ENCODE measurements at places on chromosomes 5 and 9.

- no peak for DNase-seq
Measured at GRCh38 chr9:129145316-129145715, 32.7 kb downstream of the IER5L start.

- DNase-seq: no peak
Measured at GRCh38 chr9:106218854-106219253, 524.5 kb downstream of the TMEM38B start.

DNA sequence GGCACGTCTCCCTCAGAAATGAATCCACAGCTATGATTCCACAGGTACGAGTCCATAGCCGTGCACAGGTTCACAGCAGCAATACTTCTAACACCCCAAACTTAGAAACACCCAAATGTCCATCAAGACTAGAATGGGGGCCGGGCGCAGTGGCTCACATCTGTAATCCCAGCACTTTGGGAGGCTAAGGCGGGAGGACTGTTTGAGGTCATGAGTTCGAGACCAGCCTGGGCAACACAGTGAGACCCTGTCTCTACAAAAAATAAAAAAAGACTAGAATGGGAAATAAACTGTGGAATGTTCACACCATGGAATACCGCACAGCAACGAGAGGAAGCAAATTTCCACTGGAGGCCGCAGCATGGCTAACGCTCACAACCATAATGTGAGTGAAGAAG lies 4.3 kb upstream of the DOLPP1 start:
- no peak for DNase-seq

- no peak for DNase-seq
Measured at GRCh38 chr5:172680921-172681320, 39.9 kb downstream of the NEURL1B start.

GRCh38 chr9:38344566-38345324 lies 47.8 kb upstream of the ALDH1B1 start:
- no peak for DNase-seq

GRCh38 chr5:39371367-39371635 lies 7.0 kb upstream of the C9 start:
- DNase-seq: no peak

- no peak for DNase-seq
Measured at GRCh38 chr5:113806904-113807303, 293.4 kb downstream of the YTHDC2 start.

GRCh38 chr5:59174248-59174844 lies 591.5 kb downstream of the RAB3C start:
- no peak for DNase-seq

DNA sequence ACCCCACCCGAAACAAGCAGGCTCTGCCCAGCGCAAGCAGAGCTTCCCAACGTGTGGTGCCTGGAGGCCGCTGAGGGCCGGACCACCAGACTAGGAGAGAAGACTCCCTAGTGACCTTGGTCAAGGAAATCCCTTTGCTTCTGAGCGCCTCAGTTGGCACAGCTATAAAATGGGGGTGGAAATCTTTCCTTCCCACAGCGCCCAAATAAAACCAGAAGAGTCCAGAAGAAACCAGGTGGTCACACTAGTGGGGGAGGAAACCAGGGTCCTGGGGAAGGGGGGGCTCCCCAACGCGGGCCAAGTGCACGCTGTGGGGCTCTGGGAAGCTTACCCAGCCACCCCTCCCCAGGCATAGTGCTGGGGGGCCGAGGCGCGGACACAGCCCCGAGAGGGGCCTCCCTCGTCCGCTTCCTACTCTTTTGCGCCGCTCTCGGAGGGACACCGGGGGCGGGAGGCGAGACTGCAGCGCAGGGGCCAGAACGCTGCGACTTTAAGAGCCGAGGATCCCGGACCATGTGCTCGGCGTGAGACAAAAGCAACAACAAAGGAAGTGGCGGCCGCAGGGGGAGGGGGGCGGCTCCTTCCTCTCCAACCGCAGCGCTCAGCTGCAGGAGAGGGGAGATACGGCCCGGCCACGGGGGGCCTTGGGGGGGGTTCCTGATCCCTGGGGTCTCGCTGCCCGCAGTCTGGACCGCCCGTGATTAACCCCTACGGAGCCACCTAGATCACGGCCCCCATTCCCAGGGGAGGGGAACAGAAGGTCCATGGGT lies 885 bp downstream of the RNF44 start:
- peak; percentile 71 for DNase-seq

DNA sequence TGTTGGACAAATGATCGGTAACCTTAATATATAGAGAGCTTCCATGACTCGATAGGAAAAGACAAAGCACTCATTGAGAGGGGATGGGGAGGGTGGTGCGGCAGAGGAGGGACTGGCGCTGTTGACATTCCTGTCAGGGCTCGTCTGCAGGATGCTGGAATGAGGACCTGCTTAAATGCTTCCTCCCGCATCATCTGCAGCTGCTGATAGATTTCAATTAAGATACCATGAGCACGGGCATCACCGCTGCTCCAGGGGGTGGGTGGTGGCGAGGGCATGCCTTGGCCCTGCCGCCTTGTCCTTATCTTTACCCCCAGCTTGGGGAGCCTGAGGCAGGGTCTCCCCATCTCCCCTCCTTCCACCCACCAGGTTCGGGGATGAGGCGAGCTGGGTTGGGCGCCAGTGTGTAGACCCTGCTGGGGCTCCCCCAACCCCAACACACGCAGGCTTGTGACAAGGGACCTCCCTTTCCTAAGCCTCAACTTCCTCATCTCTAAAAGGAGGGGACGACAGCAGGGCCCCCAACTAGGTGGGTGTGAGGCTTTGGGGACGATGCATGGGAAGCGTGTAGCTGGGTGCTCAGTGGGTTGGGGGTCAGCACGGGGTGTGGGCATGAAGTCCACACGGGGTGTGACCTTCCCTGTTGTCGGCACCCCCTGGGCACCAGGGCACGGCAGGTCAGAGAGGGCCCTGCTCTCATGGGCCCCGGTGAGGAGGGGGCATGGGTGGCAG lies 11.7 kb upstream of the QRFP start:
- no peak for DNase-seq

DNA sequence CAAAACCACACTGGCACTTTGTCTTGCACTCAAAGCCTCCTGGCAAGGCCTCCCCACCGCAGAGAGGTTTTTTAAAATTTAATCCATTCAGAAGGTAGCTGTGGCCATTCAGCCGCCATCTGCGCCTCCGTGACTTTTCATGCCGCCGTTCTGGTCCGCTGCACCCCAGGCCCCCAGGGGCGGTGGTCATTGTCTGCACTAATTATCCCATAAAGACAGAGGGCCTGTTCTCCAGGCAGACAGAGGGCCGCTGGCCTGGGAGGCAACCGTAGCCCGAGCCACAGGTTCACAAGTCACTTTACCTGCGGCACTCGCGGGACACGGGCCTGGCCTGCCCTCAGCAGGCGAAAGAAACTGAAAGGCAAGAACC lies 49.4 kb downstream of the EXD3 start:
- no peak for DNase-seq

DNA sequence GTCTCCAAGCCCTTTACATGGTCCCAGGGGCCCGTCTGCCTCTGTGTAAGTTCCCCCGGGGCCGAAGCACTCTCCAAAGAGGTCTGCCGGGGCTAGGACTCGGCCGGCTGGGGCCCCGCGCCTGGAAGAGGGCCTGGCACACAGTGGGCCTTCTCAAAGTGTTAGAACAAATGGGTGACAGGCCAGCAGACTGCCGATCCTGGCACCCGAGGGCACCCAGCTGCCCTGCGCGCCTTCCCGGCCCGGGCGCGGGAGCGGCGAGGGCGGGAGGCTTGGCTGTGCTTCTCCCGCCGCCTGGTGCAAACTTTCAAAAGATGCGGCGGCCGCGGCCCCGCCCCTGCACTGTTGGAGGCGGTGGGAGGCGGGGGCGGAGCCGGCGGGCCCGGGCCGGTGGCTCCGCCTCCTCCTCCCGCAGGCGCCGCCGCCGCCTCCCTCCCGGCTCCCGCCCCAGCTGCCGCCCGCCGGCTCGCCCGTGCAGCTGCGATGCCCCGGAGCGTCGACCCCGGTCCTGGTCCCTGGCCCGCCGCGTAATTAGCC lies at the start of gene NEURL1B:
Gene NEURL1B (plus strand): TSS at position 442 of the 537 bp plus-strand sequence. CDS start 144 bp downstream, outside the sequence.
- DNase-seq: peak; percentile 19

DNA sequence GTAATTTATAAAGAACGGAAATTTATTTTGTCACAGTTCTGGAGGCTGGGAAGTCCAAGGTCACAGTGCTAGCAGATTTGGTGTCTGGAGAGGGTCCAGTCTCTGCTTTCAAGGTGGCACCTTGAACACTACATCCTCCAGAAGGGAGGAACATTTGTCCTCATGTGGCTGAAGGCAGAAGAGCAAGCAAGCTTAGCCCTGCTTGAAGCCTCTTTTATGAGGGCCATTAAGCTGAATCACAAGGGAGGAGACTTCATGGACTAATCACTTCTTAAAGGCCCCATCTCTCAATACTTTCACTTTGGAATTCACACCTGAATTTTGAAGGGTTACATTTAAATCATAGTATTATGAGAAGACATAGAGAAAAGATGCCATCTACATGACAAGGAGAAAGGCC lies 215.4 kb upstream of the NFIL3 start:
- no peak for DNase-seq

DNA sequence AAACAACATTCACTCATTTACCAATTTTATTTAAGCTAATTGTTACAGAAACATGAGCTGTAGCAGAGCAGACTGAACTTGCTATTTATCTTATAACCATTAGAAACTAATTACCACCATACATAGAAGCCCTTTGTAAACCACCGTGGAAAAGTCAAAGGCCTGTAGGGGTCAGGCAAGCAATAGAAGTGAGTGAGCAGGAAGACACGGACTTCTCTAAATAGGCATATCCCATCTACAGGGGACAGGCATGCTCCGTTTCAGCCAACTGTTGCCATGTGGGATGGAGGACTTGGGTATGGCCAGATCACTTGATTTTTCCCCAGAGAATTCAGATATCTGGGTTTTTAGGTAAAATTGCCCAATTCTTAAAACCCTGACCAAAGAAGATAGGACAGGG lies 44.8 kb downstream of the PRRC1 start:
- DNase-seq: no peak

GRCh38 chr9:110106661-110107060 lies 101.3 kb downstream of the C9orf152 start:
- no peak for DNase-seq

GRCh38 chr5:172150514-172151425 lies 37.3 kb downstream of the STK10 start:
- DNase-seq: no peak

- no peak for DNase-seq
Measured at GRCh38 chr5:76305775-76306174, 97.3 kb upstream of the IQGAP2 start.

DNA sequence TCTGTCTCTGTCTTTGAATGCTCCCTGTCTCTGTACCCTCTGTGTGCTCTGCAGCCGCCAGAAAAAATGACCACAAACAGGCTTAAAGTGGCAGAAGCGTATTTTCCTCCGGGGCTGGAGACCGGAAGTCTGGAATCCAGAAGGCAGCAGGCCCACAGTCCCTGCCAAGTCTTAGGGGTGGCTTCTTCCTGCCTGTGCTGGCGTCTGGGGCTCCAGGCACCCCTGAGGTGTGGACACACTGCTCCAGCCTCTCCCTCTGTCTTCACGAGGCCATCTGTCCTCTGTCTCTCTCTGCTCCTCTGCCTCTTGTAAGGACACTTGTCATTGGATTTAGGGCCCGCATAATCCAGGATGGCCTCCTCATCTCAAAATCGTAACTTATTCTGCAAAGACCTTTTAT lies 298.4 kb upstream of the IRX4 start:
- no peak for DNase-seq

GRCh38 chr9:121748727-121749423 lies 97.4 kb downstream of the DAB2IP start:
- no peak for DNase-seq

- DNase-seq: no peak
Measured at GRCh38 chr5:170694911-170695310, 88.6 kb upstream of the GABRP start.

DNA sequence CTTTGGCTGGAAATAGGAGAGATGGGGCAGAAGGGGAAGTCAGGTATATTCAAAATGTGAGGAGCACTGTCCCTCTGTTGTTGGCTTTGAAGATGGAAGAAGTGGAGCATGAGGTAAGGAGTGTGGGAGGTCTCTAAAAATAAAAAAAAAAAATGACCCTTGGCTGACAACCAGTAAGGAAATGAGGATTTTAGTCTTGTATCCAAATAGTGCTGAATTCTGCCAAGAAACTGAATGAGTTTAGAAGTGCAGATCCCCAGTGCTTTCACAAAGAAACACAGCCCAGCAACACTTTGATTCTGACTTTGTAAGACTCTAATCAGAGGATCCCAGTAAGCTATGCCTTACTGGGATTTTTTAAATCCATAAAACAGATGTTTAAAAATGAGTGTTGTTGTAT lies 367.9 kb downstream of the CYLC2 start:
- DNase-seq: no peak

- no peak for DNase-seq
Measured at GRCh38 chr9:123302348-123303214, 34.2 kb upstream of the STRBP start.

DNA sequence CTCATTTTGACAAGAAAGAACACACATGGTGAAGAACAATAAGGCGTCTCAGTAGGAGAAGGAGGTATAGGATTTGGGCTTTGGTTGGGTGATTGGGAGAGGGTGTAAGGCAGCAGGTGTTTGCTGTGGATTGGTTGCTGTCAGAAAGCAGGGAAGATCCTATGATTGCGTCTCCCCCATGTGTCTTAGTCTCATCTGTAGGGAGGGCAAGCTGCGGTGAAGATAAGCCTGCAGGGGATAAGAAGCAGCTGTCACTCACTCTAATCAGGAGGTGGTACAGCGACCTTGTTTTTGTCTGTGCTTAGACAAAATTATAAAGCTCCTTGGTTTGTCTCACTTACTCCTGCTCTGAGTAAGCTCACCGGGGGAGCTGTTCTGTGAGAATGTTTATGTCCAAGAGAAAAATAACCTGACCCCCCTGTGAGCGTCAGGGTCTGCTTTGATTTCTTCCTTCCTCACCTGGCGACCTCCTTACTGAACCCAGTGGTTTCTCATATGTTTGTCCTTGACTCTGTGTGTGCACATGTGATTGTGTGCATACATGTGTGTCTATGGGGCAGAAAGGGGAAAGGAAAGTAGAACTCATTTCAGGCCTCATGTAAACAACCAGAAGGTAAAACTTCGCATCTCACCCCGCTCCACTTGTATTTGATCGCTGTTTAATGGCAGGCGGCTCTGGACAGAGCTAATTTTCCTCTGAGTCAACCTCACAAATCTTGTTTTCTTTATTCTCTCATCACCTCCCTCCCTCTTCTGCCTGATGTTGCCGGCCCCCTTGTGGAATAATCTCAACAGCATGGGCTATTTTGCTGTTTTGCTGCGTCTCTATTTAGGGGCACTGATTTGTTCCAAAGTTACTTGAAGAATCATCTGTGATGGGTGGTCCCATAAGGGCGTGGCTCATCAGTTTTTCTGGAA lies 105.6 kb downstream of the TENT4A start:
- no peak for DNase-seq

DNA sequence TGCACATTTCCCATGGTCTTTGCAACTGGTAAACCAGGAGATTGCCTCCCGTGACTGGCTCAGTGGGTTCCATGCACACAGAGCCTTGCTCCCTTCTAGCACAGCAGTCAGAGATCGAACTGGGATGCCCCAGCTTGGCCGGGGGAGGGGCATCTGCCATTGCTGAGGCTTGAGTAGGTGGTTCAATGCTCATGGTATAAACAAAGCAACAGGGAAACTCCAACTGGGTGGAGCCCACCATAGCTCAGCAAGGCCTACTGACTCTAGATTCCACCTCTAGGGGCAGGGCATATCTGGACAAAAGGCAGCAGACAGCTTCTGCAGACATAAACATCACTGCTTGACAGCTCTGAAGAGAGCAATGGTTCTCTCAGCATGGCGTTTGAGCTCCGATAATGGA lies 67.0 kb upstream of the PPP1R2B start:
- DNase-seq: no peak
